ENCODE measurements at places on chromosomes 7 and 10.

GRCh38 chr10:110764793-110765512 is 106.8 kb upstream of the PDCD4 start:
- no peak for DNase-seq

- DNase-seq: no peak
These were observed 209.1 kb downstream of the HGF start for GRCh38 chr7:81560708-81561107.

DNA sequence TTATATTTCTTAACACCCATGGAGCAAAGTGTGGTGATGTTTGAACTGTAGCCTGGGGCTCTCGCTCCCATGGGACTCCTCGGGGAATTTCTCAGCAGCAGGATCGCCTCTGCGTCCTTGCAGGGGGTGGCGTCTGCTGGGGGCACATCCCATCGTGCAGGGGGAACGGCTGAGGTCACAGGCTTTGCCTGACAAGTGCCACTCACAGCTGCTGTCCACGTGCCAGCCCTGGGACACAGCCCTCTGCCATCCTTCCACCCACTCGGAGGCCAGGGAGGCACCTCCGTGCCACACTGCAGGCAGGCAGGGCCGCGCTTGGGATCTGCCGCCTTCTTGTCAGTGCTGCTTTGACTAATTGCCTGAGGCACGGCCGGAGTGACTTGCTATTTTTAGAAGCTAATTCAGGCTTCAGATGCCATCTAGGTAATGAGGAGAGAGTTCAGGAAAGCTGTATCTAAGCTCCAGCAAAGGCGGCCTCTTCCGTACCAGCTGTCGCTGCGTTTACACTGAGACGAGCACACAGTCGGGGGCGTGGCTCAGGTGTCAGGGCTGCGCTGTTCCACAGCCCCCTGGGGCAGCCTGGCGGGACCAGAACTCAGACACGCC is 45.7 kb downstream of the PITRM1 start:
- DNase-seq: no peak

DNA sequence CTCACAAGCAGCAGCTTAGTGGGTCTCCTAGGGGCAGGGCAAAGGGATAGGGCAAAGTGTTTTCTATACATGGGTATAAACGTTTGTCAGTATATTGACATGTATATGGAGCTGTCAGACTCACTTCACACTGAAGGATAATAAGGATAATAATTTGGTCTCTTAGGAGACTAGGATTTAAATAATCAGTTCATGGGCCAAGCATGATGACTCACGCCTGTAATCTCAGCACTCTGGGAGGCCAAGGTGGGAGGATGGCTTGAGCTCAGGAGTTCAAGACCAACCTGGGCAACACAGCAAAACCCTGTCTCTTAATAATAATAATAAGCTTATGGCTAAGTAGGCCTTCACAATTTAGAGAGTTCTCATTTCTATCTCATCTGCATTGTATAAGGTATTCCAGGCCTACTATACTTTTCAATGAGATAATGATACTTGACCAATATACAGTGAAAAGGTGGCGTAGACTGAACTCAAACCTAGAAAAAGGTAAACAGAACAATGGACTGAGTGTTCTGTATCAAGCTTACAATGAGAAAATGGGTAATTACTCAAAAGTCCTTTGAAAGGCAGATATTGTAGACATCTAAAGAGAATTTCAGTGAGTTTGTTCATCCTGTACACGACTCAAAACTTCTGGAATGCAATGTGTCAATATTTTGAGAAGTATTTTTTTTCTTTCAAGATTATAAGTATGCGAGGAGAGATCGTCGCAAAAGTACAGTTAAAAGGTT is 7.0 kb downstream of the GSAP start:
- no peak for DNase-seq

DNA sequence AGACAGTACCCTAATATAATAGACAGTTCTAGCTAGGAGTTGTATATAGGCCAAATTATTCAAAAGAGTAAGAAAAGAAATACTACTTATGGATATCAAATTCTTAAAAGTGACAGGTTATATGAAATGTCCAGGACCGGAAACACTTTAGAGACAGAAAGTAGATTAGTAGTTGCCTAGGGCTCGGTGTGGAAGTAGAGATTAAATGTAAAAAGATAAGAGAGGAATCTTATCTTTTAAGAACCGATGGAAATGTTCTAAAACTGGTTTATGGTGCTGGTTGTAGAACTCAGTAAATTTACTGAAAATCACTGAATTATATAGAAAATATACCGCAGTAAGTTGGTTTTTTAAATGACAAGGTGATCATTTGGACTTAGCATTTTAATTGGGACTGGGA is 147.5 kb upstream of the ASAH2 start:
- DNase-seq: no peak
